Coronary artery (tissue), 2 donors: ENCODE measurements at places on chromosomes 16 and 17.
A peak's percentile ranks its signal among the peaks of the same experiment; 100 is the strongest.

DNA sequence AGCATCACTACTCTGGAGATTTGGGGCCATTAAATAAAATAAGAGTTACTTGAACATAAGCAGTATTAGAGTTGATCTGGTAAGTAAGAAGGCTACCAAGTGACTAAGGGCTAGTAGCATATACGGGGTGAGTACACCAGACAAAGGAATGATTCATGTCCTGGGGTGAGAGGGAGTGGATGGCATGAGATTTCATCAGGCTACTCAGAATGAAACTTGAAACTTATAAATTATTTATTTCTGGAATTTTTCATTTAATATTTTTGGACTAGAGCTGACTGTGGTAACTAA lies 2.3 kb downstream of the SLFN5 start:
- DNase-seq = no peak

GRCh38 chr17:49021095-49021767 lies 24.0 kb downstream of the IGF2BP1 start:
- DNase-seq = no peak

- DNase-seq = no peak
These were observed 33.2 kb downstream of the RBFOX3 start for GRCh38 chr17:79577485-79578187.

DNA sequence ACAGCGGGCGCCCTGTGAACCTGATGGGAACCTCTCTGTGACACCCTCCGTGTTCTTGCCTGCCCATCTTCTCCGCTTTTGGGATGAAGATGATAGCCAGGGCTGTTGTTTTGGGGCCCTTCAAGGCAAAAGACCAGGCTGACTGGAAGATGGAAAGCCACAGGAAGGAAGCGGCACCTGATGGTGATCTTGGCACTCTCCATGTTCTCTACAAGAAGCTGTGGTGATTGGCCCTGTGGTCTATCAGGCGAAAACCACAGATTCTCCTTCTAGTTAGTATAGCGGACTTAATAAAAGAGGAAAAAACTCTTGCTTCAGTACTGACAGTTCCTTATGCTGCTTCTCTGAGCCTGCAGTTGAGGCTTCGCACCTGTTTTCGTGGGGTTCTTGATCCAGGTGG lies 10.5 kb downstream of the CDK5RAP3 start:
- no peak for DNase-seq

DNA sequence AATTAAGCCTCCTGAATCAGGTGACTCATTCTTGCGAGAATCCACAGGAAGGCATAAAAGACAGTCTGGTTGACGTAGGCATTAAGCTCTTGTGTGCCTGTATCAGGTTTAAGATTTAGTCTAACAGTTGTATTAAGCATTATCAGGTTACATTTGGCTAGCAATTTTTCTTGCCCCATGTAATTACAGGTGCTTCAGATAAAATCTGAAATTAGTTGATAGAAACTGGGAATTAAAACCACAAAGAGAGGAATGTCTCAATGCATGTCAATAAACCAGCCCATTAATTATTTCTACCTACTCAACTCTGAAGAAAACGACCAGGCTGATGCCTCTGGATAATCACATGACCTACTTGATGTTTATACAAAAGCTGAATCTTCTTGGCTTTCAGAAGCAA lies 217.2 kb downstream of the CA10 start:
- DNase-seq = no peak

DNA sequence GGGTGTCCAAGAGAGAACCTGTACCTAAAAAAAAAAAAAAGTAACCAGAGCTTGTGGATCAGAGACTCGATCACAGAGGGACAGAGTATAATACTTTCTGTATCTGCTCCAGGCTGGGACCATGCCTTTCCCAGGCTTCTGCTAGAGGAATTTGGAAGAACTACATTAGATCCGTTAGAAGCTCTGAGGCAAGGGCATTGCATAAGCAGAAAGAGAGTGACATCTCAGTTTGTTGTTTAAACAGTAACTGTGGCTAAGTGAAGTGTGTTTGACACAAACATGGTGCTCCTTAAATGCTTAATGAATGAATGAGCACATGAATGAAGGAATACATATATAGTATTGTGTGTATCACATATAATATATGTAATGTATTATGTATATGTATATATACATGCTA lies 131.2 kb downstream of the HS3ST3B1 start:
- DNase-seq = no peak

DNA sequence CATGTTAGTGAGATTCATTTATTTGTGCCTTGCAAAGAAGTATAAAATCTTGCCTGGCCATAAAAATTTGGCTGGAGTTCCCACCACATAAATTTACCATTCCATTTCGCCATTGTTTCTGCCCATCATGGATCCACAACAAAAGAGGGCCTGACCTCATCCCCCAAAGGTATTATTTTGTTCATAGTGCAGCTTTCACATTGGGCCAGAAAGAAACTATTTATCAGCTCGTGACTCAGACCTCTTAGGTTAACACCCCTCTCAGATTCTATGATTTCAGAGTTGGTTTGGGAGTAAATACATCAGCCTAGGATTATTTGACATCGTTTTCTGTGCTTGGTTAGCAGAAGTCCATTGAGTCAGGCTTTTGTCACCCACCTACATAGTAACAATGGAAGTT lies 108.1 kb downstream of the SHISA6 start:
- no peak for DNase-seq

- no peak for DNase-seq
These were observed 17.8 kb downstream of the PLLP start for GRCh38 chr16:57266531-57267260.

DNA sequence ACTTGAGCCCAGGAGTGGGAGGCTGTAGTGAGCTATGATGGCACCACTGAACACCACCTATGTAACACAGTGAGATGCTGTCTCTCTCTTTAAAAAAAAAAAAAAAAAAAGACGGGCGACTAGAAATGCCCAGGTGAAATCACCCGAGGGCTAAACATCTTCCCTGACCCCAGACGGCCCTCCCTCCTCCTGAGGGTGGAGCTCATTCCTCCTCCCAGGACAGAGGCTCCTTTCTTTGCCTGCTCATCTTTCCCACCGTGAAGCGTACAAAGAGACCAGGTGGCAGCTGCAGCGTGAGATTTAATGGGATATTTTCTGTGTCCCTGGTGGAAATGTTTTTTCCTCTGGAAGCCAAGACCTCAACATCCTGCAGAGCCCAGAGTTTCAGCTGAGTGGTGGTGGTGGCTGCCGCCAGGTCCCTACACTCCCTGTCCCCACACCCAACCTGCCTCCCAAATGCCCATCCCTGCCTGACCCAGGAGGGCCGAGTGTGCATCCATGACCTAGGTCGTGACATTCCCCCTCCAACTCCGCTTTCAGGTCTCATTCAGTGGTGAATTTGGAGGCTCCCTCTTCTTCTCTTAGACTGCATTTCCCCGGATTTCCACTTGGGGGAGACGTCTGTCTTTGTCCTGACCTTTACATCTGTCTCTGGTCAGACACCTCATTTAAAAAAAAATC lies 14.4 kb upstream of the GPRC5B start:
- DNase-seq = no peak

DNA sequence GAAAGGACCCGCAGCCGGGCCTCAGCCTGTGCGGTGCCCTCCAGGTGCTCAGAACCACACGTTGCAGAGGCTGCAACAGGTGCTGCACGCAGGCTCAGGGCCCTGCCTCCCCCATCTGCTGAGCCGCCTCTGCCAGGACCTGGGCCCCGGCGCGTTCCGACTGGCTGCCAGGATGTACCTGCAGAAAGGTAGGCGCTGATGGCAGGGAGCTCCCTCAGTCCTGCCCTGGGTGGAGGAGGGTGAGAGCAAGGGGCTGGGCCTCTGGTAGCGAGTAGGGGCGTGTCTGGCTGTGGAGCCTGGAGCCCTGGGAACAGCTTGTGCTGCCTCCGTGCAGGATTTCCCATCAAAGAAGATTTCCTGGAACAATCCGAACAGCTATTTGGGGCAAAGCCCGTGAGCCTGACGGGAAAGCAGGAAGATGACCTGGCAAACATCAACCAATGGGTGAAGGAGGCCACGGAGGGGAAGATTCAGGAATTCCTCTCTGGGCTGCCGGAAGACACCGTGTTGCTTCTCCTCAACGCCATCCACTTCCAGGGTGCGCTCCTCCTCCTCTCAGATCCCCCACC lies 4.4 kb downstream of the SERPINF2 start:
- DNase-seq = no peak

GRCh38 chr17:34118564-34118963 lies 136.5 kb upstream of the CCL2 start:
- DNase-seq = peak; percentile 31

DNA sequence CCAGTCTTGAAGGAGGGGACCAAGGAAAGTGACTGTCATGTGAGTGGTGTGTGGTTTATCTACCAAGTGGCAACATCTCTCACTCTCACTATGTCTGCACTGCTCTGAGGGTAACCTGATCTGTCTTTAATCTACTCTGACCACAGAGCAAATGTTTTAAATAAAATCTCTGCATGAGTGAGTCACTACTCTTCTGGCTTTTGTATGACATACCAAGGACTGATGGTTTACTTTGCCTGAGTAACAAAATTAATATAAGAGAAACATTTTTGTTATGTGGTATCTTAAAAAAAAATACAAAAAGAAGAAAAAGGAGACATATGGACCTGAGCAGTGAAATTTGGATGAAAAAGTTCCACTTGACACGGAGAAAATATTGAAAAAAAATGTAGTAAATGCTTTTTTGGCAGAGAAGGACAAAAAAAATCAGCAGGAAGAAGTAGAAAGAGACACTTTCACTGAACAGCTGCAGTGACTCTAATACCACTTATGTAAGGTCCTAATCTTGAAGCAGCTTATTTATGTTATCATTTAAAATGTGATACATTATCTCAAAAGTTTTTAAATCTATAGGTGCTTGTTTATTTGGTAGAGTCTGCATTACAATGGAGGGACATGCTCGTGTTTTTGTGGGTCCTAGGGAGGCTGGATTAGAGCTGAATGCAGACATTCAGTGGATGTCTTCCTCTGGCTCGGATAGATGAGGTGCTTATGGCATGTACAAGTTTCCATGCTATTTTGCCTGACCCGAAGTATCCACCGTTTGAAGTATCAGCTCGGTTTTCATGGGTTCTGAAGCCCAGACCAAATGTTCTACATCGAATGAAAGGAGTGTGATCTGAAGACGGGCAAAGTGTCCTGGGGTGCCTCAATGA lies 240.7 kb downstream of the MAP2K6 start:
- DNase-seq = no peak

GRCh38 chr17:58338454-58338840 lies 9.9 kb upstream of the TSPOAP1 start:
- DNase-seq = no peak

- no peak for DNase-seq
These were observed 59.3 kb downstream of the TMEM235 start for GRCh38 chr17:78290721-78291120.

DNA sequence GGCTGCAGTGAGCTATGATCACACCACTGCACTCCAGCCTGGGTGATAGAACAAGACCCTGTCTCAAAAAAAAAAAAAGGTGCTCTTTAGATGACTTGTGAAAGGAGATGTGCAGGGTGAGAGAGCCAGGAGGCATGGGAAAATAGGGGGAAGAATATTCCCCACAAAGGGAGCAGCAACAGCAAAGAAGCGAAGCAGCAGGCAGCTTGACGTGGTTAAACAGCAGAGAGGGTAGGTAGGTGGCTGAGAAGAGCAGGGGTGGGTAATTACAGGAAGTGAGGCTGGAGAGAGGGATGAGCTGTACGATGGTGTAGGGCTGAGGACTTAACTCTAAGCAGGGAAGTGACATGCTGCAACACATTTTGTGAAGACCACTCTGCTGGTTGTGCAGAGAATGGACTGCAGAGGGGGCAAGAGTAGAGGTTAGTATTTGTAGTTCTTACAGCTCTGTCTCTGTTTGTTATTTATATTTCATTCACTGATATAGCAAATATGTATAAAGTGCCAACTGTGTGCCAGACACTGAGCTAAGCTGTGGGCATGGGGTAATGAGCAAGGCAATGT lies 1.6 kb downstream of the HEATR3 start:
- no peak for DNase-seq

DNA sequence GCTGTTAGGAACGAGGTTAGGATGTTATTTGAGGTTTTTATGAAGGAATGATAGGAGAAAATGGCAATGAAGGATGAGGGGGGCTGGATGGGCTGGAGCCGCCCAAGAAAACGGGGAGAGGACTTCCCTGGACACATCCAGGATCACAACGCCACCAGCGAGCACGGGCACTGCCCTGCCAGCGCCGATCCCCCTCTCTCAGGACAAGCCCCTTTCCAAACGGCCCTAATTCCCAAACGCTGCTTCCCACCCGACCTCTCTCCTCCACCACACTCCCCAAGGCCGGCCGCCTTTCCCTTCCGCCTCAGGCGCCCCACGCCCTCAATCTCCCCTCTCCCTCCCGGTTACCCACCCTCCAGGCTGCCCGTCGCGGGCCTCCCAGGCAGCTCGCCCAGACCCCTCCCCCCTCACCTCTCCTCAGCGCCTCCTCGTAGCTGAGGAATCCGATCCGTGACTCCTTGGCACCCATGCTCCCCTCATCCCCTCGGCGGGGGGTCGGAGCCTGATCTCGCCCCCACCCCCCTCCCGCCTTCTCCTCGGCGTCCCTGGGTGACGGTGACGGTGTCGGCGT lies 377 bp downstream of the USP32 start:
- DNase-seq = no peak

- no peak for DNase-seq
These were observed 32.6 kb downstream of the RAI1 start for GRCh38 chr17:17713839-17714238.

- DNase-seq = no peak
These were observed 1.8 kb upstream of the TMEM98 start for GRCh38 chr17:32926183-32926582.

GRCh38 chr17:47785538-47786123 lies 36.0 kb downstream of the OSBPL7 start:
- DNase-seq = peak; percentile 43

DNA sequence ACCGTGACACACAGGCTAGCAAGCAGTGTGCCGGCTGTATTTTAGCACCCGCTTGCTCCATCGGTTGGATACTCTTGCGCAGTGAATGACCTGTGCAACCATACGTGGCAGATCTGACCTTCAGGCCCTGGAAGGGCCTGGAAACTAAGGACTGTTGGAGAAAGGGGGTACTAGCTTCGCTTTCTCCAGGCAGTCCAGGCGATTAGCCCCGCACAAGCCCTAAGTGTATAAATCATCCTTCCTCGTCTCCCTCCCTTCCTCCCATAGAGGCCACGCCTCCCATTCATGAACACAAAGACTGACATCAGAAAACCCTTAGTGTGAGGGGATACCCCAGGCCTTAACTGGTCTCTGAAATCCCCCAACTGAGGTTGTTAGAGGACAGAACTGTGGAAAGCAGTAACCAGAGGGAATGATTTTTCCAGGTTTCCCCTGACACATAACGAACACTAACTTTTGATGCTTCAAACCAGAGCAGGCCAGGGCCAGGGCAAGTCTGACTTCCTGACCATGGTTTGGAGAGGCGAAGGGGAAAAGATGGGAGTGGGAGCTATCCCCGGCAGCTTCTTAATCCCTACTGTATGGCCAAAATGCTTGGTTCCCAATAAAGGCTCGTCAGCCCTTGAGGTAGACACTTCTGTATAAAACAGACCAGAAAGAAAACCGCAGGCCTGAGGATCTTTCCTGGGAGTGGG lies 1.4 kb upstream of the DYNLL2 start:
- DNase-seq = no peak

- no peak for DNase-seq
These were observed 80.8 kb downstream of the GAS7 start for GRCh38 chr17:10117581-10118001.
